ENCODE measurements at places on chromosomes 1 and 21.
A peak's percentile ranks its signal among the peaks of the same experiment; 100 is the strongest.

DNA sequence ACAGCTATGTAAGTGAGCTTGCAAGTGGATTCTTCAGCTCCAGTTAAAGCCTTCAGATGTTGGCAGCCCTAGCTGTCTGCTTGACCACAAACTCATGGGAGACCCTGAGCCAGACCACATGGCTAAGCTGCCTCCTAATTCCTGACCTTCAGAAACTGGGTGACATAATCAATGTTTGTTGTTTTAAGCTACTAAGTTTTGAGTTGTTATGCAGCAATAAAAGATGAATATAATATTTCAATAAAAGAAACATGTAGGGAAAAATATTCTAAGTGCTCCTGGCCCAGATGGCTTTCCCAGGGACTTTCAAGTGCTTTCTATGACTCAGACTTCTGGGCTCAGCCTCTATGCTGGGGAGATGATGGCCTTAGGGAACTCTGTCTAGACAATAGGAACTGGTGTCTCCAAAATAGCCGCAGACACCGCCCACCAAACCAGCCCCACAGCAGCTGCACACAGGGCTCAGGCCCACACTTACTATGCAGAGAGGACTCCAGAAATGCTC, 20.3 kb upstream of the AZIN2 start:
- peak; percentile 92 for DNase-seq

GRCh38 chr1:197924516-197925123, 7.4 kb downstream of the LHX9 start:
- DNase-seq: peak; percentile 47

GRCh38 chr21:29206445-29206844, 76.0 kb downstream of the MAP3K7CL start:
- no peak for DNase-seq

DNA sequence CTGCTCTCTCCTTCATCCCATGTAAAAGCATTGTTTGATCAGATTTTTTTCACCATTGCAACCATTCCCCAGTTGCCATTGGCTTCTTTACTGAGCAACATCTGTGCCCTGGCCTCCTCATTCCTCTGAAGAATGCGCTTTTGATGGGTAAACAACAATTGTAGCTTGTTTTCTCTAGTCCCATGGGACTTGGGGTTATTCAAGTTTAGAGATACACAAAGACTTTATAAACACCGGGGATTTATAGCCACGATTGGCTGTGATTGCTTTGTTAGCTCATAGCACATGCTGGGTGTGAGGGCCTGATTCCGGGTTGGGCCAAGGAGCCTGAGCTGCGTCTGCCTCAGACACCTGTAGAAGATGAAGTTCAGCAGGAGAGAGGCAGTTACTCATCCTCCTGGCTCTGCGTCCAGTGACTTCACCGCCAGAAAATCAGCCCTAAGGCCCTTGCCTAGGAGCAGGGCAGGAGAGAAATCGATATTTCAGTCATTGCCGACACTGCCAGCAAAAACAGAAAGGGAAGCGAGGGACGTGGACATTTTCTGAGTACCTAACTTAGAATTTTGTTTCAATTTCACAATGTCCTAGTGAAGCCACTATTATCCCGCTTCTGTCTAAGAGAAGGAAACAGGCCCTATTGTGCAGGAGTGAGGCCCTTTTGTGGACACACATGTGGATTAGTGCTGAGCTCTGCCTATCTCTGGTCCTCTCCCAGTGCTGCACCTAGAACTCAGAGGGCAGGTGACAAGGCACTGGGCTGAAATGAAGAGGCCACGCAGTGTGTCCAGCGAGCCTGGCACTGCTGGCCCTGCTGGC, 159.8 kb upstream of the USP24 start:
- no peak for DNase-seq

- DNase-seq: no peak
Measured at GRCh38 chr1:78640462-78640861, 9.2 kb upstream of the IFI44 start.

- no peak for DNase-seq
Measured at GRCh38 chr1:30988045-30988444, 77.5 kb downstream of the PUM1 start.

GRCh38 chr1:8706995-8707396, 110.4 kb downstream of the RERE start:
- DNase-seq: no peak

GRCh38 chr1:184743062-184743756, 11.4 kb downstream of the EDEM3 start:
- DNase-seq: no peak

GRCh38 chr1:25343872-25344271, 5.7 kb downstream of the TMEM50A start:
- DNase-seq: peak; percentile 77

DNA sequence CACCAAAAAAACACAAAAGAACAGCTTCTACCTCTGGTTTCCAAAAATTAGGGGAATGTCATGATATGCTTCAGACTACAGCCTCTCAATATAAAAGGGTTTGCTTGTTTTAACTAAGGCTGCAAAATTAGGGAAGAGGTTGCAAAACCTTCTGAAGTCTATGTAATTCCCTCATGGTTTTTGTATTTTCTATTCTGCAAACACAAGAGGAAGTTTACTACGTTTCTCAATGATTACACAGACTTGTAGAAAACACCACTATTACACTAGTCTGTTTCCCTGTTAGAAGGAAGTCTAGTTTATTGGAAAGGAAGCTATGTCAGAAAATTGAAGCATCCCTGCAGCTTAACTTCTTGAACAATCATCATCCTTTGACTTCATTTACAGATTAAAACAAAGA, 229.7 kb upstream of the FMN2 start:
- no peak for DNase-seq

DNA sequence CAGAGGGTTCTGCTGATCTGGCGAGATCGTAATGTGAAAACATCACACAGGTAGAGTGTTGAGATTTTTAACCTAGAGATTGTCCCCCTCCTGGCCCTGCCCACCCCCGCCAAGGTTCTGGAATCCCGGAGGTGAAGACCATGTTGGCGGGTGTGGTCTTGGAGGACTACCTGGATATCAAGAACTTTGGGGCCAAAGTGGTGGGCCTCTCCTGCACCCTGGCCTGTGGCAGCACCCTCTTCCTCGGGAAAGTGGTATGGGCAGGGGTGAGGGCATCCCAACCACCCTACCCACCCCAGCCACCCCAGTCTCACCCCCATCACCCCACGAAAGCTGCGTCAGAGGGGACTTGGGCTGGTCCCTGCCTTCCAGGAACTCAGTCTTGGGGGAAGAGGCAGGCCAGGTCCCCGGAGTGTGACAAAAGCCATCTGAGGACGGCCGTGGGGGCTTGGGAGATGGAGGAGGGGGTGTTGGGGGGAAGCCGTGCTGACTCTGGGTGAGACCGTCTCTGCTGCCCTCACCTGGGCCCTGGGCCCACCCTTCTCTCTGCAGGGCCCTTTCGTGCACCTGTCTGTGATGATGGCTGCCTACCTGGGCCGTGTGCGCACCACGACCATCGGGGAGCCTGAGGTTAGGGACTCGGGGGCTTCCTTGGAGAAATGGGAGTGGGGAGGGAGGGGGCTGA, 4.4 kb downstream of the CLCNKB start:
- DNase-seq: no peak

GRCh38 chr1:155198547-155198906, 9.2 kb downstream of the THBS3 start:
- no peak for DNase-seq

- peak; percentile 89 for DNase-seq
Measured at GRCh38 chr21:42198929-42199867, 19.7 kb upstream of the ABCG1 start.

DNA sequence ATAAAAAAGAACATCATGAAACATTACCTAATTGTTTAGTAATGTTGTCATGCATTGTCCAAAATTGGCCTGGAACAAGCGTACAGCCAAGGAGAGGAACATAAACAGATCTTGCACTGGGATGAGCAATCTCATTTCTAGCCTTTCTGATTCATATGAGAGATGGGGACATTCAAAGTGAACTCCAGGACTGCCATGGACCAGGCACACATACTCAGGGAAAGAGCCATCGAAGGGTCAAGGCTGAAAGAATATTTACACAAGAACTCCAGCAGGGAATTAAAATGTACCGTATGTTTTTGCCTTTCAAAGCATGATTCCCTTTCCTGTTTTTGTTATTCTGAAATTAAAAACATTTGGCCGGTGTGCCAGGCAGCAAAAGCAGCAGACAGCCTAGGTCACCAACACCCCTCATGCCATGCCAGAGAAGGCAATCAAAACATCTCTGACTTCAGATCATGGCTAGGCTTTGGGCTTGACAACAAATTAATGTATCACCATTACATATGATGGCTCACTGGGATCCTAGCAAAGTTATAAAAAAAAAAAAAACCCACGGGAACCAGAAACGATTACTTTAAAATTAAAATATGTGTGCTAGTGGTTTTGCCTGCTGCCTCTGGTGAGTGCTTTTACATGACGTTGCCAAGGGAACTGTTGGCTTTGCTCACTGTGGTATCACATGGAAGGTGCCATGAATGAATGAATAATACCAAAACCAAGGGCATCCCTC, 159.8 kb downstream of the TGFBR3 start:
- peak; percentile 18 for DNase-seq

DNA sequence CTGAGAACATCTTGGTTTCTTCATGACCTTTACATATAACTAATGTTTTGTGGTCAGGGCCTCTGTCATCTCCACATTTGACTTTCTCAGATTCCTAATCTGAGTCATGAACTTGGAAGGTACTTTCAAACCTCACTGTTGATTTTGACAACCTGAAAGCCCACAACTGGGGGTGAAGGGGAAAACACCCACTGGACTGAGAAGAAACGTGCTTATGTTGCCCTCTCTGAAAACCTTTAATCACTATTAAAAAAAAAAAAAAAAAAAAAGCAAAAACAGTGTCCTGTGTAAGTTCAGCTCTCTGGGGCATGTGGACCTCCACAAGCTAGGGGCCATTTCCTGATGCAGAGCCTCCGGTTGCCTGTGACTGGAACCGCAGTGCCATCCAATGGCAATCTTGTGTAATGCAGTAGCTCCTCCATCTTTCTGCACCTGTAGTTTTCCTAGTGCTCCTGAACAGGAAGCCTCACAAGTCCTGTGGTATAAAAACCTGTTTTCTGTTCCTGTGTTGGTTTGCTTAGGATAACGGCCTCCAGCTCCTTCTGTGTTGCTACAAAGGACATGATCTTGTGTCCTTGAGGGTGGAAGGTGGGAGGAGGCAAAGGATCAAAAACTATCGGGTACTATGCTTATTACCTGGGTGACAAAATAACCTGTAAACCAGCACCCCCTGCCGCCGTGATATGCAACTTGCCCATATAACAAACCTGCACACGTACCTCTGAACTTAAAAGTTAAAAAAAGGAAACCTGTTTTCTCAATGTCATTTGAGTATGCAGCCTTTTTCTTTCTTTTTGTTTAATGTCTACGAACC, 124.5 kb downstream of the ZNF648 start:
- peak; percentile 48 for DNase-seq

GRCh38 chr1:70355920-70356319, 1.4 kb upstream of the ANKRD13C start:
- no peak for DNase-seq

DNA sequence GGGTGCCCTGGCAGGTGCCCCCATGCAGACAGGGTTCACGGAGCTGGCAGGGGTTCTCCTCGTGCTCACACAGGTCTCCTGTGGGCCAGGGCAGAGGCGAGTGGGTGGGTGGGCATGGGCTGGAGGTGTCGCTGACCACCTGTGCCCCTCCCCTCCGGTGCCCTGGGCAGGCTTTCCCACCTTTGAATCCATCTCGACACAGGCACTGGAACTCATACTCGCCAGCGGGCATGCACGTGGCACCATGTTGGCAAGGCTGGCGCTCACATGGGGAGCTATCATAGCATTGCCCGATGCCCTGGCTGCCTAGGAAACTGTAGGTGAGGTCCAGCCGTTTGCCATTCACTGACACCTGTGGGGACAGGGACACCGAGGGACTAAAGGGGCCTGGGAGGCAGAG, 16.0 kb downstream of the LDLRAD2 start:
- DNase-seq: no peak

DNA sequence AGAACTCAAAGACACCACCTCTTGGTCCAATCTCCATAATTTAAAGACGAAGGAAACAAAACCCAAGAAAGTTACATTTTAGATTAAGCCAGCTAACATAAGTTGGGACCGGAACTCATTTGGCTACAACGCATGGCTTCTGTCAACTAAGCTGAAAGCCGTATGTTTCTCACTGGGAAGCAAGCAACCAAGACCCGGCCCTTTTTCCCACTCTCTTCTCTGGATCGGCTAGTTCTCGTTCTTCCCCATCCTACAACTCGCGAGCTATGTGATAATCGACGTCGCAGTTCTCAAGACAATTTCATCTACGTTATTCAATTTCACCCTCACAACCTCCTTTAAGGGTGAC, 601 bp downstream of the CCT8 start:
- DNase-seq: no peak

GRCh38 chr1:64107632-64108031, 95.8 kb upstream of the UBE2U start:
- no peak for DNase-seq

- DNase-seq: no peak
Measured at GRCh38 chr1:4781646-4782045, 127.2 kb downstream of the AJAP1 start.

DNA sequence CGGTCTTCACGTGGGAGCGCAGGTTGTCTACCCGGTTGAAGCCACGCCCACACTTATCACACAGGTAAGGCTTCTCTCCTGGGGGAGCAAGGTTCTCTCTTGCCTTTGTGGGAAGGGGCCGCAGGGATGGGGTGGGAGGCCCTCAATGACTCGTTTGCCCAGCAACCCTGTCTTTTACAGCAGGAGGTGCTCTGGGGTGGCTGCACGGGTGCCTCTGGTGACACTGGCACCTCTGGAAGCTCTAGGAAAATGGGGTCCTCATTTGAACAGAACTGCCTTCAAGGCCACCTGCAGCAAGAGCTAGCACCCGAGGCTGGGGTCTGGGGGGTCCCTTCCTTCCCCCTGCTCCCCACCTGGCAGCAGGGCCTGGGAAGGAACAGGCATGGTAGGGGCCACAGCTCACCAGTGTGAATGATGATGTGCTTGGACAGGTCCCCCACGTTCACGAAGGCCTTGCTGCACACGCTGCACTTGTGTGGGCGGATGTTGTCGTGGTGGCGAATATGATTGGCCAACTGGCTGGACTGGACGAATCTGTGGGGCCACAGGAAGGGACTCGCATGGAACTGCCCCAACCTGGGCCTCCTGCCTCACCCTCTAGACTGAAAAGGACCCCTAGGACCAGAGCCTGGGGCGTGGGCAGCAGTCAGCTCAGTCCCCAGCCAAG, 33.1 kb downstream of the ZBTB17 start:
- no peak for DNase-seq

- no peak for DNase-seq
Measured at GRCh38 chr1:158035014-158035413, 41.6 kb downstream of the KIRREL1 start.

DNA sequence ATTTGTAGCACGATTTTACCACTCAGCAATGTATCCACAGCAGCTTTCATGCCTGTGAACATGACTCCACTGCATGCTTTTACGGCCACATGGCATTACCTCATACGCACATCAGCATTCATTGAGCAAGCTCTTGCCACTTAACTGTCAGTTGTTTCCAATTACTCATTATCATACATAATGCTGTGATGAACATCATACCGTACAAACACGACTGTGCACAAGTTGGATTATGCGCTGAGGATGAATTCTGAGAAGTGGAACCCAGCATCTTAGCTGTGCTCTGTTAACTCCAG, 9.6 kb downstream of the UMODL1 start:
- no peak for DNase-seq

- DNase-seq: no peak
Measured at GRCh38 chr1:30476911-30477459, 246.4 kb downstream of the MATN1 start.

GRCh38 chr1:204476563-204476962, 18.0 kb downstream of the PIK3C2B start:
- DNase-seq: no peak

- no peak for DNase-seq
Measured at GRCh38 chr21:31557421-31558188, 101.9 kb upstream of the SOD1 start.

GRCh38 chr1:156090138-156090839, 8.0 kb upstream of the MEX3A start:
- no peak for DNase-seq

Data from H4 (cell line).